Stimulated activated CD8-positive, alpha-beta memory T cell treated with anti-CD3 and anti-CD28 coated beads, Interleukin-15, amount 100 ng/mL, for 1 hour (primary cell): ENCODE measurements at places on chromosomes 2 and 18.
A peak's percentile ranks its signal among the peaks of the same experiment; 100 is the strongest.

GRCh38 chr2:120596990-120597594, 138.6 kb upstream of the GLI2 start:
- DNase-seq = no peak

DNA sequence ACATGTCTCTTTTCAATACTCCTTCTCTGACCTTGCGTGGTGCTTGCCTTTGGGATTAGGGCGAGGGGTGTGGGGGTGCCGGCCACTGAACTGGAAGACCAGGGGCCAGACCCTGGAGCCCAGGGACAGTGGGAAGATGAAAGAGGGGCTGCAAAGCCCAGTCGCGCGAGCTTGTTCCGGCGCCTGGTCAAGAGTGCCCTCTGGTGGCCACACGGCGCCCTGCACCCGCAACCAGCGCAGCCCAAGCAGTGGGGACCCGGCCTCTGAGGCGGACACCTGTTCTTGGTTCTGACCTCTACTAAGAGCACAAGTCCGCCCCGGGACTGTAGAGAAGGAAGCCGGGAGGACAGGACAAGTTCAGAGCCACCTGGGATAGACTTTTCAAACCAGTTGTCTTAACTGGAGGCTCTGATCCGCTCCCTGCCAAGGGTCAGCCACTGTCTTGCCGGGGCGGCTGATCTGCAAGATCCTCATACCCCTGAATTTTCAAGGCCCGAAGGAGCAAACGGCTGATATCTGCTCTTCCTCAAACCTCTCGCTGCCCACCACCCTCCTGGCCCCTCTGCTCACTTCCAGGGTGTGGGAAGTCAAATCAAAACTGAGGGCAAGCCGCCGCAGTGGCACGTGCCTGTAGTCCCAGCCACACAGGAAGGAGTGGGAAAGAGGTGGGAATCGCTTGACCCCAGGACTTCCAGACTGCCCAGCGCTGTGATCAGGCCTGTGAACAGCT, 14.9 kb upstream of the MSH6 start:
- DNase-seq = peak; percentile 52

GRCh38 chr18:75235896-75236295, 25.3 kb downstream of the TSHZ1 start:
- no peak for DNase-seq

- no peak for DNase-seq
These were observed 103.5 kb downstream of the CPO start for GRCh38 chr2:207042841-207043240.

GRCh38 chr2:98517636-98518035, 73.0 kb downstream of the INPP4A start:
- DNase-seq = no peak

DNA sequence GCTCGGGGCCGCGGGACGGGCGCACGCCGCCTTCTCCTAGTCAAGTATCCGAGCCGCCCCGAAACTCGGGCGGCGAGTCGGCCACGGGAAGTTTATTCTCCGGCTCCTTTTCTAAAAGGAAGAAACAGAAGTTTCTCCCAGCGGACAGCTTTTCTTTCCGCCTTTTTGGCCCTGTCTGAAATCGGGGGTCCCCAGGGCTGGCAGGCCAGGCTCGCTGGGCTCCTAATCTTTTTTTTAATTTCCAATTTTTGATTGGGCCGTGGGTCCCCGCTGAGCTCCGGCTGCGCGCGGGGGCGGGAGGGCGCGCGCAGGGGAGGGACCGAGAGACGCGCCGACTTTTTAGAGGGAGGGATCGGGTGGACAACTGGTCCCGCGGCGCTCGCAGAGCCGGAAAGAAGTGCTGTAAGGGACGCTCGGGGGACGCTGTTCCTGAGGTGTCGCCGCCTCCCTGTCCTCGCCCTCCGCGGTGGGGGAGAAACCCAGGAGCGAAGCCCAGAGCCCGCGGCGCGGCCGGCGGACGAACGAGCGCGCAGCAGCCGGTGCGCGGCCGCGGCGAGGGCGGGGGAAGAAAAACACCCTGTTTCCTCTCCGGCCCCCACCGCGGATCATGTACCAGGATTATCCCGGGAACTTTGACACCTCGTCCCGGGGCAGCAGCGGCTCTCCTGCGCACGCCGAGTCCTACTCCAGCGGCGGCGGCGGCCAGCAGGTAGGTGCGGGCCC, 617 bp downstream of the FOSL2 start:
- DNase-seq = no peak

DNA sequence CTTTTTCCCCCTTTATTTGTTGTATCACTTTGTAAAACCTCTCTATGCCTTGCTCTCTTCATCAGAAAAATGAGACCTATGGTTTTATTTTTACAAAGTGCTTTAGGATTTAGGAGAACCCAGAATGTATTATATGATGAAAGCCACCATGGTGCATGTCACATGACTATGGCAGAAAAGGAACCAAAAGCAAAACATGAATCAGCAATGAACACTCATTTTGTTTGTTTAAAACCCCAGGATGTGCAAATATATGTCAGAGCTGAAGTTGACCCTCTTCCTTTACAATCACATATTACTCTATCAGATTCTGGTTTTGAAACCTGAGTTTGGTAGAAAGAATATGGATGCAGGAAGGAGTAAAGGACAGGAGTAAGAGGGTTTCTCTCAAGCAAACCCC, 70.0 kb downstream of the FIGN start:
- no peak for DNase-seq

DNA sequence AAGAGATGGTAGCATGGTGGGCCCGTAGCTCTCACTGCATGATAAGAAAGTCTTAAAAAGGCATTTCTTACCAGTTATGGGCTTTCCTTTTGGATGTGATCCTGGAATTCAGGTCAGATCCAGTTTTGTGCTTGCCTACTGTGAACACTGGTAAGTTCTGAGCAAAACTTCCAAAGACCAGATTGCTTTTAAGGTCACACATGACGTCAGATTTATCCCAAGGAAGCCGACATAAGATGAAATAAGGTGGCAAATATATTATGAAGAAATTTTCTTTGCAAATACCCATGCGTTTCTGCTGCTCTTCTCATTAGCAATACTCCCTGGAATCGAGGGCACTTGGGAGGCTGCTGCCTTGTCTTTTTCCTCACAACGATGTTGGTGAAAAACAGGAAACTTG, 416.4 kb upstream of the HNMT start:
- DNase-seq = no peak

GRCh38 chr2:31227711-31228125, 6.2 kb upstream of the EHD3 start:
- DNase-seq = no peak

GRCh38 chr2:60028849-60029565, 524.4 kb downstream of the BCL11A start:
- DNase-seq = no peak

DNA sequence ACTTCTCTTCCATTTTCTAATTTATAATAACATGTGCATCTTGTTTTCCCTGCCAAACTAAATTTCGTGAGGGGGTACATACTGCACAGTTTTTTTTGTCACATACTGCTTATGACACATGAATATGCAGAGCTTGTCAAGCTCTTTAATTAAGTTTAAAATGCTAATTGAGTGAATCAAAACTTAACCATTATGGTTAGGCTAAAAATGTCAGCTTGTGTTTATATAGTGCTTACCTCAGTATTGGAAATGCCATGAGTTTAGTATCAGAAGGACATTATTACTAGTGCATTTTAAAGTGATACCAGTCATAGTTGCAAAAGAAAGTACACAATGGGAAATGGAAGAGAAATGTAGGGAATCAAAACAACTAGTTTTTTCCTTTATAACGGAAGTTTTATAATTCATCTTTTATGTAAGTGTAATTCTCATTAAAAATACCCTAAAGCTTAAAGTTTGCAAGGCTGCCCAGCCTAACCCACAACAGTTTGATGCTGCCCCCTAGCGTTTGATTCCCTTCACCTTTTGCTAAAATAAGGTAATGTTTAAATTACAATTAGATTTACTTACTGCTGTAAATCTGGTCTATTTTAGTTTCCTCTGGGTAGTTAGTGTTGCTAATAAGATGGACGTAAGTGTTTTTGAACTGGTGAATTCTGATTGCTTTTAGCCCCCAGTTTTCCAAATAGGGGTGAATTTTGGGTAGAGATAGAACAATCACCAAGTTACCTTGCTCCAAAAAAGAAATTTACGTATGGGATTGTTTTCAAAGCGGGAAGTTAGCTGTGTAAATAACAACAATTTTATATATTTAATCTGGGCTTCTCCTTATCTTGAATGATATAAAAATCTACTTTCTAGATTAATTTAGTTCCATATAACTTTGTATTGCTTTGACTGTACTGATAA, 3.2 kb downstream of the SLC39A10 start:
- DNase-seq = peak; percentile 79

- DNase-seq = no peak
These were observed 96.9 kb downstream of the TGOLN2 start for GRCh38 chr2:85230679-85231467.

- DNase-seq = no peak
These were observed 409.2 kb upstream of the SPHKAP start for GRCh38 chr2:228590681-228591080.

- DNase-seq = no peak
These were observed 713.7 kb upstream of the PKDCC start for GRCh38 chr2:41334159-41334558.

DNA sequence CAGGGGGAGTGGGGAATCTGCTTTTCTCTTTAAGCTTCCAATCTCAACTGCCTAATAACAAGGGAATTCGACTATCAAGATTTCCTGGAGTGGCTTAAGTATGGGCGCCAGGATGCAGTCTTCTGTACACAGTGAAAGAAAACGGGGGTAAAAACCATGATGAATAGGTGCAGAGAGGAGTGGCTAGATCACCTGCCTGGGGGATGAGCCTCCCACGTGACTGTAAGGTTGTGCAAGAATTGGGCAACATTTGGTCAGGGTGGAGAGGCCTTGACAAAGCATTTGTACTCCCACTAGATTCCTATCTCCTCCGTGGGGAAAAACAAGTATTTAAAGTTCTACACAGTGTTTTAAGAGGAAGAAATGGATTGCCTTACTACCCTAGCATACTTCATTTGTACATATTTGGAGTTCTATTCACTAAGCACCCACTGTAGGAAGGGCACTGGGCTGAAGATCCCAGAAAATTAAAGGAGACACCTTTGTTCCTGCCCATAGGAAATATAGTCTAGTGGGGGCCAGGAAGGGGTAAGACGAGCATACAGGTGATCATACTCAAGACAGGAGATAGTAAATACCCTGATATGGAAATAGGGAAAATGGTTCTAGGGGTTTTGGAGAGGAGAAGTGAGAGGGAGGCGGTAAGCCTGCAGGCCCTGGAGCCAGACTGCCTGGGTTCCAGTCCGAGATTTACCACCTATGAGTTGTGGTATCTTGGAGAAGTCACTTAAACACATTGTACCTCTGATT, 29.2 kb downstream of the EPAS1 start:
- no peak for DNase-seq

DNA sequence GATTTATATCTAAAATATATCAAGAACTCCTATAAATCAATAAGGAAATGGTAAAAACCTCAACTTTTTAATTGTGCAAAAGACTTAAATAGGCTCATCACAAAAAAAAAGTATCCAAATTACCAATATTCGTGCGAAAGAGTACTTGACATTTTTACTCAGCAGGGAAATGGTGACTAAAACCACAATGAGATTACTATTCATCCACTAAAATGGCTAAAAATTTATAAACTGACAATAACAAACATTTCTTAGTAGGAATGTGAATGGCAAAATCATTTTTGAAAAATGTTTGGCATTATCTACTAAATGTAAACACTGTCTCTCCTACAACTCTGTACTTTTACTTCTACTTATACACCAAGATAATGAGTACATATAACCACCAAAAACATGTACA, 184.8 kb upstream of the RND3 start:
- DNase-seq = no peak

GRCh38 chr18:56804395-56804794, 153.2 kb downstream of the WDR7 start:
- no peak for DNase-seq

DNA sequence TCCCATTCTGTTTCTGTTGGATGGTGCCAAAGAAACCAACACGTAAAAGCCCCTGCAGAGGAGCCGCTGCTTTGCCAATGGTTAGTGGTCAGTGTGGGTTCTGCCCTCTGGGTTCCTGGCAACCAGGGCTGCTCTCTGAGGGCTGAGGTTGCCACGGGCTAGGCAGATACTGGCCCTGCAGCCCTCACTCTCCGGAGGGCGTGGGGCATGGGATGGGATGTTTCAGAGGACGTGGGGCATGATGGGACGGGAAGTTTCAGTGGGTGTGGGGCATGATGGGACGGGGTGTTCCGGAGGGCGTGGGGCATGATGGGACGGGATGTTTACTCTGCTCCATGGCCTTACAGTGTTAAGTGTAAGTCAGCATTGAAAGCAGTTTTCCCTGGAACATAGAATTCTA, 34.2 kb downstream of the ADI1 start:
- no peak for DNase-seq

- no peak for DNase-seq
These were observed 40.9 kb downstream of the SCN9A start for GRCh38 chr2:166334805-166335204.

DNA sequence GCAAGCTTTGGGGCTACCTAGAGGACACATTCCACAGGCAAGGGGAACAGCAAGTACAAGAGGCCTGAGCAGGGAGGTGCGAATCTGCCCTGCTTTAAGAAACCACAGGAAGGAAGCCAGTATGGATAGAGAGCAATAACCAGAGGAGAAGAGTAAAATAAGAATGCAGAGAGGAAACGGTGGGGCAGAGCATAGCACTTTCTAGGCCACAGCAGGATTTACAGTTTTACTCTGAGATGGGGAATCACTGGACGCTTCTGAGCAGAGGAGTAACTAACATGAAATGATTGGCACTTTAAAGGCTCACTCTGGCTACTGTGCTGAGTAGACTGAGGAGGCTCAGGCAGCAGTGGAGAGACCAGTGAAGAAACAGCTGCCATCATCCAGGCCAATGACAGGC, 23.8 kb downstream of the AAK1 start:
- DNase-seq = no peak

- no peak for DNase-seq
These were observed 132.4 kb downstream of the PXDN start for GRCh38 chr2:1611886-1612285.

DNA sequence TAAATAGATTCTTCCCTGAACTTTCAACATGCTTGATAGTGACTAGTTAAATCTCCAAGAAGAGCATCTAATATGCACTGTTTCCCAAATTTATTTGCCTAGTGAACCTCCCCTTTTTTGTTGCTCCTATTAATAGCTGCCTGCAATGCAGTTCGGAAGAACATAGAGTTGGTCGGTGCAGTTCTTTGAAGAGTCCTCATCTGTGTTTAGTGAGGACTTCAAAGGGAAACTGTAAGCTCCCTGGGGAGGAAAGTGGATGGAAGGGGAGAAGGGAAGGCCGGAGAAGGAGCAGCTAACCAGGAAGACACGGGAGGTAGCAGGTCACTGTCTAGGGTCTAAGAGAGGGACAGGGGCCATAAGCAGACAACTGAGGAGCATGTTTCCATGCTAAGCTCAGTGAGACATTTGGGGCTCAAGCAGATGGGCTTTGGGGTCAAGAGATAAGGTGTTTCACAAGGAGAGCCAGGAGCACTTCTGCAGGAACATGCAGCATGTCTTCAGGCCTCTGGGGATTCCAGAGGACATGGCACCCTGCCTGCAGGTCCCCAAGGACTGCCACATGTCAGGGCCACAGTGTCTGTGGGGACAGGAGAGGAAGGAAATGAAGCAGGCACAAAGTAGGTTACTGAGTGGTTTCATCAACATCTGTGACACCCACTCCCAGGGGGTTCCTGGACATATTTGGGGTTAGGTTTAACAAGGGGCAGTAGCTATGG, 48.7 kb upstream of the ANXA4 start:
- no peak for DNase-seq
